ENCODE measurements at places on chromosomes 4 and X.
A peak's percentile ranks its signal among the peaks of the same experiment; 100 is the strongest.

- DNase-seq = no peak
These were observed 146.6 kb downstream of the PPA2 start for GRCh38 chr4:105327222-105327621.

DNA sequence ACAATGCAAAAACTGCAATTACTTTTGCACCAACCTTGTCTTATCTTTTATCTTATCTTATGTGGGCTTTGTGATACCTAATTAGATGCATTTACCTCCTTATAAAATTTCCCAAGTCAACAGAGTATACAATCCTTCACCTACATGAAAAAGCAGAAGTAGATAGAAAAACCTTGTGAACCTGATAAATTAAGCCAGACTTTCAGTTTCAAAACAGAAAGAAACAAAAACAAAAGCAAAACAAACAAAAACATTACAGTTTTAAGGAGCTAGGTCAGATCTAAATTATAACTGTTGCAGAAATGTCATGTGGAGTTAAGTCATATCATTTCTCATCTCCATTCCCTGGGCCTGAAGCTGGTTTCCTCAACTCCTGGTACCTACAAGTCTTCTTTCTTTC lies 24.9 kb upstream of the CXXC4 start:
- DNase-seq = no peak

DNA sequence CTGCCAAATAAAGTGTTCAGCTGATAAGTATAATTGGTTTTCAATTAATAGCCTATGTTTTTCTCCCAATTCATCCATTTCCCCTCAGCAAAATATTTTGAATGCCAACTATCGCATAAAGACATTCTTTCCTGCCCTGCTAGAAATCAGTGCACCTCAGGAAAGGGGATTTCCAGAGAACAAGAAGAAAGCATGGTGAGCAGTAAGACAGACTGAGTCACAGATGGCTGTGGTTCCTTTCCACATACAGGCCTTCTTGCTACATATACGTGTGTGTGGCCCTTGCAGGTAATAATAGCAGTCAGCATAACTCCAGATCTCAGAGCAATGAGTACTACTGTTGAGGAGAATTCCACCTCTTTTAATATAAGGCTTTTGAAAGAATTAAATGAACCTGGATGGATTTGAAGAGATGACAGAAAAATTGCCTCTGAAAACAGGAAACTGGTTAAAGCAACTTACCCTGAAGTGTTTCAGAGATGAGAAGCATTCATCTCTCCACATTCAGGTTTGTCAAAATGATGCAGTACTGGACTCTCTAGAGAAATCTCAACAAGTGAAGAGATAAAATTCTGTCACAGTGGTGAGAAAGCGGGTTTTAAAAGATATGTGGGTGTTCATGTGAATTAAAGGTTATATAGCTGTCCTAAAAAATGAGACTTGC lies 13.6 kb downstream of the GASK1B start:
- peak; percentile 28 for DNase-seq

DNA sequence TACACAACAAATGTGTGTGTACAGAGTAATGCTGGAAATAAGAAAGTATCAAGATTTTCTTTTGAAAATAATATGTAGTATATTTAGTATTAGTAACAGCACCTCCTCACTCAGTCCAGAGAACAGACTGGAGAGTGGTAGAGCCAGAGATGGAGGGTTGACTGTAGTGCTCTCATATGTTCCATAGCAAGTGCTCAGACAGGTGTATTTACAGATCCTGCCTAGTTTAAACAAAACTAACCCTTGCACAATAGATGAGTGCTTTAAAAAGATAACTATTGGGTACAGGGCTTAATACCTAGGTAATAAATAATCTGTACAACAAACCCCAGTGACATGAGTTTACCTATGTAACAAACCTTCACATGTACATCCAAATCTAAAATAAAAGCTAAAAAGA lies 381.0 kb upstream of the EMCN start:
- DNase-seq = no peak
